Smooth muscle cell of the umbilical artery (primary cell): ENCODE measurements at places on chromosomes 6 and 20. TPM values are rescaled to one million over a fixed set of nuclear protein-coding genes. Genes with fewer than 3 reads are reported as not detected.

Gene SYTL3
- 0.89 and 1.7 TPM in 2 replicates for total RNA-seq

Gene TBXT
- not detected in 2 replicates for total RNA-seq

Gene DLL1
- under 0.01 and 0.14 TPM in 2 replicates for total RNA-seq

Gene CTCFL
- total RNA-seq = not detected in 2 replicates

Gene SLC35D3
- total RNA-seq = not detected in 2 replicates

Gene APOBEC2
- total RNA-seq = not detected in 2 replicates

Gene LIME1
- 2.7 and 8.9 TPM in 2 replicates for total RNA-seq

Gene CCDC170
- 0.30 and 0.32 TPM in 2 replicates for total RNA-seq

Gene PGM3
- total RNA-seq = 247 and 279 TPM in 2 replicates
